Activated T-helper 1 cell treated with Interleukin-2 at 50 U/mL for 16 hours (primary cell): ENCODE measurements at places on chromosomes 2 and 18.

- DNase-seq, result no peak
Measured at GRCh38 chr2:240725671-240726070, 34.0 kb downstream of the AQP12A start.

DNA sequence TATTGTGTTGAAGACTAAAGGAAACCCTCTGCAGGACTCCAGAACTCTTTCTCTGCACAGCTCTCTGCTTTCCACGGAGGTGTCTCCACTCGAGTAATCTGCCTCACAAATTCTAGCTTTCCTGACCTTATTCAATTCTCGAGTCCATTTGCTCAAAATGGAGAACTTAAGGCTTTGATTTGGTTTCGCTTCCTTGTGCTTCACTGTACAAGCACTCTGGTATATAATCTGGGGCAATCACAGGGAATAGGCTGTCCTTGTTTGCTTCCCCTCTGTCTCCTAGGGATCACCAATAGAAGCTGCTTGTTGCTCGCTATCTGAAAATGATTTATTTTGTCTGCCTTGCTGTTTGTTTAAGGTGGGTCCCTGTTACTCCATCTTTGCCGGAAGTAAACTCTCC, 129.1 kb upstream of the DOCK10 start:
- no peak for DNase-seq

- no peak for DNase-seq
Measured at GRCh38 chr18:77676910-77677309, 427.3 kb downstream of the GALR1 start.

GRCh38 chr2:174791746-174792280, 27.5 kb upstream of the CHRNA1 start:
- no peak for DNase-seq

DNA sequence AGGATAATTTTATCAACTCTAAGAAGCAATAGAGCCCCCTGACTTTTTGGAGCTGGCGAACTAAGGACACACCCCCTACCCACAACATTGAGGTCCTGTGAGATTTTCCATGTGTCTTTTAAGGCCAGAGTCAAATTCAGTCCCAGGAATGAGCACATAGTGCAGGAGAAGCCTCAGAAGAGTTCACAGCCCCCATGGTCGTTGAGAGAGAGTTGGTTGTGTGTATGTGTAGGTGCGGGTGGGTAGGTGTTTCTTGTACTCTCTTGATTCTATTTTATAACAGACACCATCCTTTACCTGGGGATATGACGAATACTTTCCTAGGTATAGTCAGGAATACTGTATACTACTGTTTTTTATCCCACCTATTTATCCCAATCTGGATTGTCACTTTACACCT, 8.6 kb downstream of the LRATD1 start:
- no peak for DNase-seq

DNA sequence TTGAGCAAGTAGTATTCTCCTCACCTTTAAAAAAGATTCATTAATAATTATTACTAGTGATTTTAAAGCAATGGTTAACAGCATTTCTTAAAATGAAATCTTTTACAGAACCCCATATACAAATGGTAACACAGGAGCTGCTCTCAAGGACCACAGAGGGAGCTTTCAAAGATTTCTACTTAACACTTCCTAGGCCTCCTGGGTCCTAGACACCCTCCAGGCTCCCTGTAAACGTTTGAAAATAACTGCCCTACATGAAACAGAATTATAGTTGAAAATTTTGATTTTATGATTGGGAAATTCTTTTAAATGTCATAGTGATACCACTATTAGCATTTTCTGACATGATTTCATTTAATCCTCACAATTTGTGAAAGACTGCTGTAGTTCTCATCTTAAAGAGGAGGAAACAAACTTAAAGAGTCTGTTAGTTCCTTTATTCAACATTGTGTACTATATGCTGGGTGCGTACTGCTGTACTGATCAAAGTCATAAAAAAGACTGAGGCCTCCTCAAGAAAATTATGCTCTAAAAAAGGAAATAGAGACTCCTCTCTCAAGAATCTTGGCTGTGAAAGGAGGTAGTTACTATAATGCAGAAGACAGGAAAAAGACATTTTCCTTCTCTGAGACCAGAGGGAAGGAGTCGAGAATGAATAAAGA, 10.6 kb downstream of the CUL3 start:
- DNase-seq, result no peak

GRCh38 chr2:119711352-119711751, 32.4 kb downstream of the TMEM177 start:
- DNase-seq, result no peak

- no peak for DNase-seq
Measured at GRCh38 chr2:131521961-131522781, 5.5 kb upstream of the CCDC74A start.

DNA sequence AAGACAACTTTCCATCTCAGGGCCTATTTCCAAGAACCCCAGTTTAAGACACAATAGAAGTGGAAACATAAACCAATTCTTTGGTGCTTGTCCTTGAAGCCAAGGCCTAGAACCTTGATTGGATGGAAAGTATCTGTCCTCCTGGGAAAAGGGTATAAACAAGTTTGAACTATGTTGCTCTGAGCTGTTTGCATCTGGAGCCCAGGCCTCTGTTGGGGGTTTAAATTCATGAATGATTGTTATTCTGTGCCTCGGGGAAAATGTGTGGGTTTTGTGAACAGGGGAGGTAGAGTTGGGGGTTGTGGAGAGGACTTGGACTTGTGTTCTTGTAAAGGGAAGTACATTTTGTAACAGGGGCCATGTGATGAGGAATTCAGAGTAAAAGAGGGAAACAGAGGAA, 406.1 kb downstream of the SLC4A3 start:
- no peak for DNase-seq

- DNase-seq, result no peak
Measured at GRCh38 chr2:203451689-203452088, 83.4 kb downstream of the RAPH1 start.

DNA sequence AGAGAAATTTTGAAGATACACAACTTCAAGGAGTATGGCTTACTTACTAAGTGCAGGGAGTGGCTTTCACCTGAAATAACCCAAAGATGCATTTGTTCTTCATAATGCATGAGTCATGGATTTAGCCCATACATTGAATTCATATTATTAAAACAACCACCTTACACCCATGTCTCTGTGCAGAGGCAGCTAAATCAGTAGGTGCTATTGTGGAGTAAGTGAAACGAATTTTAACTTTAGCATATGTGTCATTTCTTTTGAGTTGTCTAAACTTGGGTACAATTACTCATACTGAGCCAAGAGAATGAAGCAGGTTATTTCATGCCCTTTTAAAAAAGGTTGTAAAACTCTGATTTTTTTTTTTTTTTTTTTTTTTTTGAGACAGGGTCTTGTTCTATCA, 11.0 kb upstream of the ANKRD29 start:
- DNase-seq, result no peak

DNA sequence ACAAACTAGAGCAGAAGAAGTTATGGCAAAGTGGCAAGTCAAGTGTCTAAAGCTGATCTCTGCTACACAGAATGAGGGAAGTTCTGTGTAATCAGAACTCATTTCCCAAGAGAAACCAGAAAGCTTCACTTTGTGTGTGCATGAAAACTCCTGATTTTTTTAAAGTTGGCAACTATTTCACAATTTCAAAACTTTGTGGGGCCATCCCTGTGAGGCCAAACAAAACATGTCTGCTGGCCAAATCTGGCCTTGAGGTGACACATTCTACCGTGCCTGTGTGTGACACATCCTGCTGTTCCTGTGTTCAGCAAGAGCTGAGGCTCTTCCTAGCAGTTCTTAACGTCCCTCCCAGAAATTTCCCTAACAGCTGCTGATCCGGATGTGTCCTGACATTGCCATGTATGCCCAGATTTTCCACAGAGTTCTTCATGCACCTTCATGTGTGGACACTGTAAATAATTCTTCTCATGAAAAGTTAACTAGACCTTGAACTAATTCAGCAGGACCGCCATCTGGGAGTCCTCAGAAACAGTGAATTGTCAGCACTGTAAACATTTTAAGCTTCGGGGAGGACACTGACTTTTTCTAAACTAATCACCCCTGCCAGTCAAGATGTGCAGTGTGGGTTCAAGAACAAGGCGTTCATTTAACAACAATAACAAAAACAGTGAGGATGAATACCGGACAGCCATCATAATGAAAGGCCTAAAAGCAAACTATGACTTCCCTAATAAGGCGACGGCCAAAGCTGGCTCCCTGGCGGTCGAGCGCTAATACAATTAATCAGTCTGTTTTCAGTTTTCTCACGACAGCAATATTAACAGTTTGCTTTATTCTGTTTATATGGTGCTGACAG, 99.0 kb downstream of the PLEKHM3 start:
- no peak for DNase-seq

DNA sequence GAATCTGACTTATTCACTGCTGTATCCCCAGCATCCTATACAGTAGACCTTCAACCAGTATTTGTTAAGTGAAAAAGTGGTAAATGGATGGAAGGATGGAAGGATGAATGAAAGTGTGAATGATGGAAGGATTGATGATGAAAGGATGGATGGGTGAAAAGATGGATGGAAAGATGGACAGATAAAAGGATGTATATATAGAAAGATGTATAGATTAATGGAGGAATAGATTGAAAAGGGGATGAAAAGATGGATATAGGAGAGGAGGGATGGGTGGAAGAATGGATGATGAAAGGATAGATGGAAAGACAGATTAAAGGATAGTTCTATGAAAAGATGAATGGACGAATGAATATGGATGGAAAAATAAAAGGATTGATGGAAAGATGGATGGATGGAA, 50.0 kb downstream of the PSD4 start:
- DNase-seq, result no peak

GRCh38 chr18:57753063-57753462, 50.1 kb downstream of the ATP8B1 start:
- no peak for DNase-seq
